ENCODE measurements at places on chromosomes 12 and 14.
A peak's percentile ranks its signal among the peaks of the same experiment; 100 is the strongest.

DNA sequence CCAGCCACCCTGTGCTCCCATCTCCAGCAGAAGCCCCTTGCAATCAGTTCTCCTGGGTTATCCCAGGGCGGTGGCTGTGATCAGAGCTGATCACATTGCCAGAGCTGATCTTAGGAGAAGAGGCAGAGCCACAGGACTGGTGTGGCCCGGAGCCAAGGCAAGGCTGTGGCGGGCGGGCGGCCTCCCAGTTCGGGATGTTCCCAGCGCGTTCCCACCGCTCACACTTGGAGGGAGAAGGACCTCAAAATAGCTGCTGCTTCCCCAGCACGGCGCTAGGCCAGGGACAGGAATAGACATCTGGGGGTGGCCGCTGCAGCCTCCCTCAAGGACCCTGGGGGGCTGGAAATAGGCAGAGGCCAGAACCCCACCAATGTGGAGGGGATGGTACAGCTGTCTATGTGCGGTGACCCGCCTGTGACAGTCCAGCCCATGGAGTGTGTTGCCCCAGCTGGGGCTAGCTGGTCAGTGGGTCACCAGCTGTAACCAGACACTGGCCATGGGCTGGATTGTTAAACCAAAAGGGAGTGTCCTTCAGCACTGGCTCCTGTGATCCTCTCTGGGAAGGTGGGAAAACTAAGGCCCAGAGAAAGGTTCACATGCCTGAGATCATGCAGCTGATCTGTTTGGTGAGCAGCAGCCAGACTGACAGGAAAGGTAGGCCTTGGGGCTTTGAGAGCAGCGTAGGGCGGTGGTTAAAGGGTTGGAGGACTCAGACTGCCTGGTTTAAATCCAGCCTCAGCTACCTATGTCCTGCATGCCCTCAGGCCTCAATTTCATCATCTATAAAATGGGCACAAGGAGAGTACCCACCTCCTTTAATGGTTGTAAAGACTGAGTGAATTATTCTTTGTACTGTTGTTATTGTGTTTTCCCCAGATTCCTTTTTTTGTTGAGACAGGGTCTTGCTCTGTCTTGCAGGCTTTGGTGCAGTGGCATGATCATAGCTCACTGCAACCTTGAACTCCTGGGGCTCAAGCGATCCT lies 8.0 kb upstream of the POP5 start:
- DNase-seq, result no peak

- DNase-seq, result no peak
These were observed 24.0 kb downstream of the FAM222A start for GRCh38 chr12:109737631-109738030.

DNA sequence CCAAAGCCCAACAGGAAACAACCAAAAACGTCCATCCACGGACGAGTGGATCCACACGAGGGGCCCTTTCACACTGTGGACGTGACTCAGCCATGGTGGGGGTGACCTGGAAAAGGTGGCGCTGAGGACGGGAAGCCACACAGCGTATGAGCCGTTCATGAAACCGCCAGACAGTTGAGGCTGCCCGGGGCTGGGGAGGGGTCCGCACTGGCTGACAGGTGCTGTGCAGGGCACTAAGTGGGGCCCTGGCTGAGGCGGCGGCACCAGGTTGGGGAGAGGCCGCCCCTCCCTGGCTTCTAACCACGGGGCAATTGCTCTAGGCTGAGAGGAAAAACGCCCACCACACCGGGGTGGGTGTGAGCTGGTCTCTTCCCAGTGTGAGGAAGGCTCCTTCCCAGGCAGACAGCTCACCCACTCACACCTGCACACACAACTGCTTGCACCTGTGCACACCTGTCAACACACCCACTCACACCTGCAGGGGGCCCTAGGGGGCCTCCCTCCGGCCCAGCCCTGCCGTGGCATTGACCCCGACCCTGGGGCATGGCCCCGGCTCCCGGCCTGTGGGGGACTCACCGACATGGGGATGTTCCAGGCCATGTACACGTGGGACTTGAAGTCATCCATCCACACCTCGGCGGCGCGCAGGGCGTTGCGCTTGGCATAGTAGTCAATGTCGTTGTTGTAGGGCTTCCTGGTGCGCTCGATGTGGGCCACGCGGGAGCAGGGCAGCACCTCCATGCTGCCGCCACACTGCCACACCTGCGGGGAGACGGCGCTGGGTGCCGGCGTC lies 58.9 kb downstream of the NOC4L start:
- no peak for DNase-seq

DNA sequence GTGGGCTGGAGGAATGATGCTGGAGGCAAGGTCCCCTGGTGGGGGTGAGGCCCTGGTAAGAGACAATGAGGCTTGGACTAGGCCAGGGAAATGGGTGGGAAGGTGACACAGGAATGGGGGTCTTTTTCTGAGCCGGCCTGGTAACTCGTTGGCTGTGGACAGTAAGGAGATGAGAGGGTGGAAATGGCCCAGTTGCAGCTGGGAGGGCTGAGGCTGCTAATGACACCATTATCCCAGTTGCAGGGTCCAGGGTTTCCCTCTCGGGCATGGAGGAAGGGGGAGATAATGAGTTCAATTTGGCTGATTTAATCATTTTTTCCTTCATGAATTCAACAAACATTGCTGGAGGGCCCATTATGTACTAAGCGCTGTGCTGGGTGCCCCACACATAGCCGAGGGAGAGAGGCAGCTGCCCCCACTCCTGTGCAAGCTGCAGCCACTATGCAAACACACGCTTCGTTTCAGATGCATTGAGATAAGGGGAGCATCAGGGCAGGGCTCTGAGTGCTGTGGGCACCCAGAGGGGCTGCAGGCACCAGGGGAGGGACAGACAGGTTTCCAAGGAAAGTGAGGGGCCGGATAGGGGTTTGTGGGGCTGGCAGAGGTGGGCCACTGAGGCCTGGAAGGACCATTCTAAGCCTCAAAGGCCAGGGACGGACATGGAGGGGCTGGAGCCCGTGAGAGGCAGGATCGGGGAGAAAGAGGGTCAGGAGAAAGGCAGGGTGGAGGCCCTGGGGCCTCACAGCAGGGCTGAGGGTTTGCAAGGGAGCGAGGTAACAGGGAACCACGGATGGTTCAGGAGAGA lies 43.2 kb upstream of the MEG3 start:
- no peak for DNase-seq

DNA sequence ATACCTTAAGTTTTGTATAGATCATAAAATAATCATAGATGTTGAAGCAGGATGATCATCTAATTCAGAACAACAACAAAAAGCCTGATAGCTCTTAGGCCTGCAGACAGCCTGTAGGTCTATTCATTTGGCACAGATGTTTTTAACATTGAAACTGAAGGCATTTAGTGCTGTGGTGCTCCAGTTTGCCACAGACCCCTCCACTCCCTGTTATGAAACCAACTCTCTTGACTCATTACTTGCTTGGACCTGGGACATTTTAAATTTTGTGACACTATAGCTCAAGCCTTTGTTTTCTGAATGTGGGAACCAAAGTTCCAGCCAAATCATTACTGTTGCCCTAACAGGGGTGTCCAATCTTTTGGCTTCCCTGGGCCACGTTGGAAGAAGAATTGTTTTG lies 9.1 kb downstream of the PRKCH start:
- DNase-seq, result no peak

DNA sequence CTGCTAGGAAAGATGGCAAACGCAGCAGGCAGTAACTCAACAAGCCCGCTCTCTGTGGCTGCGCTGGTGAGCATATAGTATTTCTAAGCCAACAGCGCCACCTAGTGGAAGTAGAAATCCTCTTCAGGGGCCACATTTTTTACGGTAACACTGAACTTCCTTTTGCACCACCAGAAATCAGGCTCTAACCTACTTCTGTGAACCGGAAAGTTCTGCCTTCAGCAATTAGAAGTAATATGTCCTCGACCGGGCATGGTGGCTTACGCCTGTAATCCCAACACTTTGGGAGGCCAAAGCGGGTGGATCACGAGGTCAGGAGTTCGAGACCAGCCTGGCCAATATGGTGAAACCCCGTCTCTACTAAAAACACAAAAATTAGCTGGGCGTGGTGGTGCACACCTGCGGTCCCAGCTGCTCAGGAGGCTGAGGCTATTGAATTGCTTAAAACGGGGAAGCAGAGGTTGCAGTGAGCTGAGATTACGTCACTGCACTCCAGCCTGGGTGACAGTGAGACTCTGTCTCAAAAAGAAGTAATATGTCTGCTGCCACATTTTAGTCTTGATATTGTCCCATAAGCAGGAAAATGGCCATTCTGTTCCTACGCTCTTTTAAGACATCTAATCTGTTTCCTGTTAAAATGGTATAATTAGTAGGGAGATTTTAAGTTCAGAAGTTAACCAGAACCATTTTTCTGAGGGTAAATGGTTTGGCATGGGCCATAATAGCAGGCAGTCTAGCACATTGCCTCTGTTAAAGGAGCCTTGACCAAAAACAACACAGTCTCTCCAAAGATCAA lies 26.8 kb downstream of the APOBEC1 start:
- peak; percentile 84 for DNase-seq

DNA sequence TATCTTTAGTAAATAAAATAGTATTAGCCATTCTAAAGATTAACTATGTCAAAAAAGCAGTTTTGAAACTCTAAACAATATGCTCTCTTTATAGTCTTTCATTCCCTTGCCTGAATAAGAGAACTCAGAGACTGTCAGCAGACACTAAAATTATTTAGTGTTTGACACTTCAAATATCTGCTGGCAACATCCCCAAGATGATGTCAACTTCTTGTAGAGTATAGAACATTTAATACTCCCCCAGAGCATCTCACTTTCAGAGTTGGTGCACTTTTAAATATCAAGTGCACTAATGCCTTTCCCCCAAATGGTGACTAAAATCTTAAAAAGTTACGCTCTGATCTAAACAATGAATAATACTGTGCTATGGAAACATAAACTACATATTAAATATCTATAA lies 374.9 kb downstream of the SLC6A15 start:
- DNase-seq, result no peak

DNA sequence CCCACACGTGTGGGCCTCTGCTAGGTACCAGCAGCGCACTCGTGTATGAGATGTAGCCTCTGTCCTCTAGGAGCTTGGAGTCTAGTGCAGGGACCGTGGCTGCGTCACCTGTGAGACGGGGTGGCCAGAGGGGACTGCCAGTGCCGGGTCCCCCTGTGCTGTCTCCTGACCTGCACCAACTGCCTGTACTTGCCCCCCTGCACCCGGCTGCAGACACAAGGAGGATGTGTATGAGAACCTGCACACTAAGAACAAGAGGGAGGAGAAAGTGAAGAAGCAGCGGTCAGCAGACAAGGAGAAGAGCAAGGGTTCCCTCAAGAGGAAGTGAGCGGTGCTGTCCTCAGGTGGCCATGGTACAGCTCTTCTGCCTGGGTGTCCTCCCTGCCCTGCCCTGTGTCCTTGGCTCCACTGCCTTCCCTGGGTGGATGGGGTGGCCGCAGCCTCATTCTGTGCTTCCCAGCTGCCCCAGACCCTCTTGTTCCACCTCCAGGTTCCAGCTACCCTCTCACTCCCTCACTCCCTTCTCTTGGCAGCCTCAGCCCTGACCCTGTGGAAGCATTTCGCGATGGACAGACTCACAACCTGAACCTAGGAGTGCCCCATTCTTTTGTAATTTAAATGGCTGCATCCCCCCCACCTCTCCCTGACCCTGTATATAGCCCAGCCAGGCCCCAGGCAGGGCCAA lies 9.6 kb downstream of the PTPN6 start:
- DNase-seq, result peak; percentile 57

DNA sequence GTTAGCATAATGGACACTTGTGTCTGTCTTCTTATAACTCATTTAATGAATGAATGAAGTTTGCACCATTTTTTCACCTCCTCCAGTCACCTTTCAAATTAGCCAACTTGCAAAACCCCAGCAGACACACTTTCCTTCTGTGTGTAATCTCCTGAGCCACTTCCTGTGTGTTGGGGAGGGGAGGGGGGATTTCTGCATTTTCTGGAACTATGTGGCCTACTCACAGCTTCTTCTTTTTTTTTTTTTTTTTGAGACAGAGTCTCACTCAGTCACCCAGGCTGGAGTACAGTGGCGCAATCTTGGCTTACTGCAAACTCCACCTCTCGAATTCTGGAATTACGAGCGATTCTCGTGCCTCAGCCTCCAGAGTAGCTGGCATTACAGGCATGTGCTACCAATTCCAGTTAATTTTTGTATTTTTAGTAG lies 4.1 kb upstream of the SERPINA1 start:
- DNase-seq, result peak; percentile 85

- no peak for DNase-seq
These were observed 7.0 kb downstream of the NOC4L start for GRCh38 chr12:132151145-132151765.

GRCh38 chr12:18277196-18277595 lies 15.9 kb downstream of the PIK3C2G start:
- no peak for DNase-seq

DNA sequence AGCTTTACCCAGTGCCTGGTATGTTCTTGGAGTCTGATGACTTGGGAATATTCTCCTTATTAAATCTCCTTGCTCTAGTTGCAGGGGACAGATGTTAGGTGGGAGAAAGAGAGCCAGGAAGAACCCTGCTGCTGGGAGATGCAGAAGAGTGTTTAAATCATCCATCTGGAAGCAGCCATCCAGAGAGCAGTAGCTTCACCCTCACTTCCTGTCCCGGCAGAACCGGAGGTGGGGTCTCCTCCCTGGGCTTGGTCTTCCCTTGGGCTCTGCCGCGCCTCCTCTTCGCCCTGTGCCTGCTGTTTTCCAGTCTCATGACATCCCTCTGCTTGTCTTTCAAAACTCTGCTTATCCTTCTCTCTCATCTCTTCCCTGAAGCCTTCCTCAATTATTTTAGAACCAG lies 15.5 kb downstream of the B4GALNT3 start:
- no peak for DNase-seq

GRCh38 chr12:78938341-78939084 lies 73.9 kb downstream of the SYT1 start:
- no peak for DNase-seq

- no peak for DNase-seq
These were observed 9.6 kb downstream of the GNS start for GRCh38 chr12:64749461-64750200.

DNA sequence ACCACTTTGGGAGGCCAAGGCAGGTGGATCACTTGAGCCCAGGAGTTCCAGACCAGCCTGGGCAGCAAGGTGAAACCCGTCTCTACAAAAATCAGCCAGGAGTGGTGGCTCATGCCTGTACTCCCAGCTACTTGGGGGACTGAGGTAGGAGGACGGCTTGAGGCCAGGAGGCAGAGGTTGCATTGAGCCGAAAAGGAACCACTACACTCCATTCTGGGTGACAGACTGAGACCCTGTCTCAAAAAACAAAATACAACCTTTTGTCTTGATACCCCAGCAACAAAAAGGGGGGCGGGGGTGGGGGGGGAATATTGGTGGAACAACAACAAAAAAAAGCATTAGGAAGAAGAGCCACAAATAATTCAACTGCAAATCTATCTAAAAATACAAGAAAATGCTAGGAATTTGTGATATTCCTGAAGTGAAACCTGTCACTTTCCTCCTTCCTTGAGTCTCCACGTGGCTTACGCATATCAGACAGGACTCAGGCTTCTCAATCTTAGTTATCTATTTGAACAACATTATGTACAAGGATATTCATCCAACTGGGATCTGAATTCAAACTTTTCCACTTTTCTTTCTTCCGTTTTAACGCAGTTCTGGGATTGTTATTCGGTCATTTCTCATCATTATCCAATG lies 1.3 kb downstream of the R3HDM2 start:
- DNase-seq, result peak; percentile 32

GRCh38 chr14:59302313-59302712 lies 113.8 kb downstream of the DAAM1 start:
- no peak for DNase-seq

Measured in ELR (cell line).